Stimulated activated naive CD8-positive, alpha-beta T cell treated with anti-CD3 and anti-CD28 coated beads, Interleukin-15, Interleukin-2, amounts not matched to agents 100 U/mL and 50 U/mL, for 24 hours (primary cell): ENCODE measurements at places on chromosomes 16 and 17.

DNA sequence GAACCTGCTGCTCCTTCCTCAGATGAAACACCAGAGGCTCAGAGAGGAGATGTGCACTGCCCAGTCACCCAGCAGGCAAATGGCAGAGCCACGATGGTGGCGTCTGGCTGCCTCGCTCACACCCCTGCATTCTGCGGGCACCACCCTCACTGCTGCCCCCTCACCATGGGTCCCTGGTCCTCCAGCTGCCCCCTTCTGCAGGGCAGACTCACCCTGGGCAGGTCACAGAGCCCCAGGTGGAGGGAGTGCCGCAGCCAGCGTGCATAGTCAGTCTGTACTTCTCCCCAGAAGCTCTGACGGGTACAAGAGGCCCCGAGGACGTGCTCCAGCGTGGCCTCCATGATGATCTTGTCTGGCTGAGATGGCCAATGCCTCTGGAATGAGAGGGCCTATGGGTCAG, 52.9 kb downstream of the RMI2 start:
- no peak for DNase-seq

- peak; percentile 95 for DNase-seq
Measured at GRCh38 chr16:29961479-29962343, at the start of gene TMEM219. Gene TMEM219, plus strand, starts transcription at chr16:29962079. Its CDS starts 1,065 bp downstream, at chr16:29963144.

GRCh38 chr17:6704470-6705052, 8.6 kb downstream of the SLC13A5 start:
- no peak for DNase-seq

- no peak for DNase-seq
Measured at GRCh38 chr16:56234737-56235136, 43.4 kb downstream of the GNAO1 start.

DNA sequence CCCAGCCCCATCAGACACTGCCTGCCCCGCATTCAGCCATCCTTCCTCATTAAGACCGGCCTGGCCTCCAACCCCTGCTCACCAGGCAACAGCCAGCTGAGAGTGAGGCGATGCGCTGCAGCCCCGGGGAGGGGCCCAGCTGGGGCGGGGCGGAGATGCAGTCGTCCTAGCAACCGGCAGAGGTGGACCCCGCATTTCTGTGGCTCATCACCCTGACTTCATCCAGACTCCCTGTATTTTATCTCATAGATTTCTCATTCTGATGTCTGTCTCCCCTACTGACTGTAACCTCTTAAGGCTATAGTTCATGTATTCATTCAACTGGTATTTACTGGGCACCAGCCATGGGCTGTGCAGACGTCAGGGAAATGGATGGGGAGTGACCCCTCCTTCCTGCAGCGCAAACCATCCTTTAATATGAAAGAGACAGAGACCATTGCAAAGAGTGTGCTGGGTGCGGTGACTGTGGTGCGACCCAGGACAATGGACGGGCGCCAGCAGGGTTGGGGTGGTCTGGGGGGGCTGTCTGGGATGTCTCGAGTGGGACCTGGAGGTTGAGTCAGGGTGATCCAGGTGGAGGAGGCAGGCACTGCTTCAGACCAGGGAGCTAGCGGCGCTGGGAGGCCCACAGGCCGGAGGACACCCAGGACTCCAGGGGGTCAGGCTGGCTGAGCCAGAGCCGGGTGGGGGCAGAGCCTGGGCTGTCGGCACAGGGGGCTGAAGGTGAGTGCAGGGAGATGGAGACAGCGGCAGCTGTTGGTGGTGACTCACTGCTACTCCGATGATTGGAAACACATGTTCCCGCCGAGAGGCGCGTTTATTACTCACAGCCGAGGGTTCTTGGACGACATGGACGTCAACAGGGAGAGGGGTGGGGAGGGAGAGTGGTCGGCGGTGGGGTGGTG, 10.5 kb upstream of the TIMP2 start:
- no peak for DNase-seq

- no peak for DNase-seq
Measured at GRCh38 chr17:47316311-47316710, 7.4 kb upstream of the EFCAB13 start.

DNA sequence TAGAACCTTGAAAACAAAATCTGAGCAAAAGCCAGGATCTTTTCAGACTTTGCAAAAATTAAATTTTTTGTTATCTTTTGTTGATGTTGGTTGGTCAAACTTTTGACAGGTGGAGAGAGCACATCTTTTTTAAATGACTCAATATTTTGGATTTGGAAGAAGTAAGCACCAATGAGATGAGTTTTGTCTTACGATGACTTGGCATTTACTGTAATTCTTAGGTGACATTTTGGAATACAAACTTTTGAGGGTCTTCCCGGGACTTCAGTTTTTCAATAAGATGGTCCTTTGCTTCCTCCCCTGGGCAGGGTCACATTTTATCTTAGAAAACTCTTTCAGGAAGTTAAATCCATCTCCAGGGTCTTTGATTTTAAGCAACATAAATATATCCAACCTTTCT, 423.9 kb downstream of the HS3ST3B1 start:
- DNase-seq = no peak
